ENCODE measurements at places on chromosomes 6 and 20.

DNA sequence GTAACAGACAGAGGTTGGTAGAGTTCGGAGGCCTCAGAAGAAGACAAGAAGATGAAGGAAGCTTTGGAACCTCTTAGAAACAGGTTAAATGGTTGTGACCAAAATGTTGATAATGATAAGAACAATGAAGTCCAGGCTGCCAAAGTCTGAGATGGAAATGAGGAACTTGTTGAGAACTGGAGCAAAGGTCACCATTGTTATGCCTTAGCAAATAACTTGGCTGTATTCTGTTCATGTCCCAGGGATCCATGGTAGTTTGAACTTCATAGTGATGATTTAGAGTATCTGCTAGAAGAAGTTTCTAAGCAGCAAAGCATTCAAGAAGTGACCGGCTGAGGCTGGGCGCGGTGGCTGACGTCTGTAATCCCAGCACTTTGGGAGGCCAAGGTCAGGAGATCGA, 11.1 kb upstream of the LSM14B start:
- DNase-seq = no peak

- DNase-seq = no peak
These were observed 787.0 kb downstream of the TFAP2A start for GRCh38 chr6:9627916-9628315.

GRCh38 chr6:2396846-2397630, 151.6 kb upstream of the GMDS start:
- no peak for DNase-seq

DNA sequence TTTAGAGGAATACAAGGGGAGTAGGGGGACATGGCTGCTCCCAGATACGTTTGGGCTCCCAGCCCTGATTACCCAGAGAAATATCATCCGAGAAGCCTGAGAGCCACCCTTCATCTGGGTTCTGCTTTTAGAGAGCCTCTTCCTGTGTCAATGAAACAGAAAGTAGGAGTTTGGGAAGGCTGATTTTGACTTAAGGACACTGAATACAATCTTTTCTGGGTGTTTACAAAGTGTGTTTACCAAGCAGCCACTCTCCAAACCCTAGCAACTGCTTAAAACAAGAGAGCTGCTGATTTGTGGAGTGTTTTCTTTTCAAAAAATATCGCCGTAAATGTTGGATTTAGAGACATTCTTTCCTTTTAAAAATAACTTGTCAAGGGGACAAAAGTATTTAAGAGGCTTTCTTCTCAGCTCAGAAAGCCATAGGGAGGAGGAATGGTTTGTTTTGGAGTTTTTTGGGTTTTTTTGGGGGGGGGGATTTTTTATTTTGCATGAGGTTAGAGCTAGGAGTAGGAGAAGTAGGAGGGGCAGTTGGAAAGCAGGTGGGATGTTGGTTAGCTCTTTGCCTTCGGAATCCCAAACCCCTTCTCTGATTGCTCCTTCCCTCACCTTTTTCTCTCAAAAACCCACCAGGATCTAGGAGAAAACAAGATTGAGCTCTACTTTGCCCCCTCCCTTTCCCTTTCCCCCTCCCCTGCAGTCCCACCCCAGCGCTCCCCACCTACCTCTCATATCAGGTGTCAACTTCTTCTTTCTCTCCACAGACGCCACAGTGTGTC, 12.4 kb downstream of the MAFB start:
- peak; percentile 21 for DNase-seq

Data from inflammatory macrophage (primary cell).